ENCODE measurements at places on chromosomes 7 and 10.
A peak's percentile ranks its signal among the peaks of the same experiment; 100 is the strongest.

GRCh38 chr7:17671956-17672355, 268.3 kb downstream of the SNX13 start:
- no peak for DNase-seq

DNA sequence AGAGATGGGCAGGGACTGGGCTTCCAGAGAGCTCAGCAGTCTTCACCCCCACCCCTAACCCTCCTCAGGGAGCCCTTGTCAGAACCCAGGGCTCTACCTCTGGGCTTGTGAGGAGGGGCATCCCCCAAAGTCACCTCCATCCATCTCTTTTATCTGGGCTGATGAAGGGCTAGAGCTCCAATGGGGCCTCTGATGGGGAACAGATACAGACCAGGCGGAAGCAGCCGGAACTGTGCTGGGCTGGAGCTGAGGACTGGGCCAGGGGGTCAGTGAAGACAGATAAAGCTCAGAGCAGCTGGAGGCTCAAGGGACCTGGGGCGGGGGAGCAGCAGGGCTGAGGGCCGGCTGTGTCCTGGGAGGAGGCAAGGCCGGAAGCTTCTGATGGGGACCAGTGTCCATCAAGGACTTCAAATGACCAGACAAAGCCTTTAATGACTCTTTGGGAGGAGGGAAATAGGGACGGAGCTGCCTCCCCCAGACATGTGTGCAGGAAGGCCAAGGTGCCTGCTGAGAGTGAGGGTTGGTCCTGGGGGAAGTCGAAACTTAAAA, 10.2 kb downstream of the KAZALD1 start:
- no peak for DNase-seq

DNA sequence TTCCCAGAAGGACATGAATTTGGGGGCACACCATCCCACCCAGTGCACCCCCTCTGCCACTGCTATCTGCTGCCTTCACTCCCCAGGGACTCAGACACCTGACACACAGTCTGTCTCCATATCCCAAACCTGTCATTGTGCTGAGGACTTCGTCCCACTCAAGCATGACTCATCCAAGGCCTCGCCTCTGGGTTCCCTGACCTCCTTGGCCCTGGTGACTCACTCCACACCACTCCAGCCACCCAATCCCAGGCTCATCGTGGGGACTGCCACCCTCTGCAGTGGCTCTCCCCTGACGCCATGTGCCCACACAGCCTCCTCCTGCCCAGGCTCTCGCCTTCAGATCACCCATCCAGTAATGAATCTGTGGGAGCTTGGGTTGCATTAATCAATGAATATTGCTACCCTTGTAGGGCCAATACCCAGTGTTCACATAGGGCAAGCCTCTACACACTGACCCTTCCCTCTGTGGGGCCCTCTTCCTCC, 6.6 kb upstream of the INSIG1 start:
- DNase-seq, result no peak

DNA sequence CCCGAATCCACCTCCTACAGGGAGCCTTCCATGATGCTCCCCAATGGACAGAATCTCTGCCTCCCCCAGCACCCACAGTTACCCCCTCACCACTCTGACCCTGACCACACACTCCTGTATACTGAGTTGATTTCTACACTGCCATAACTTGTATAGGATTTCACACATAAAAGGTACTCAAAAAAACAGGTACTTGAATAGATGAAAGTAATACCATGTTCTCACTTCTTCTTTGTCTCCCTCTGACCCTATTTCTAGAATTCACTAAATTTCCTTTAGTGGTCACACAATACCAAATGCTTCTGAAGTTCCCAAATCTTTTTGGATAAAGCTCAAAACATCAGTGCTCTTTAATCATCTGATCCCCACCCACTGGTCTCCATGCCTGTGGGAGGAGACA, 45.4 kb downstream of the HSPA12A start:
- DNase-seq, result no peak

GRCh38 chr10:43204943-43205671, 61.8 kb downstream of the RASGEF1A start:
- peak; percentile 65 for DNase-seq

All from germinal center (tissue), 1 donor.